SHP77 (cell line): ENCODE measurements at places on chromosomes 1 and 21.

DNA sequence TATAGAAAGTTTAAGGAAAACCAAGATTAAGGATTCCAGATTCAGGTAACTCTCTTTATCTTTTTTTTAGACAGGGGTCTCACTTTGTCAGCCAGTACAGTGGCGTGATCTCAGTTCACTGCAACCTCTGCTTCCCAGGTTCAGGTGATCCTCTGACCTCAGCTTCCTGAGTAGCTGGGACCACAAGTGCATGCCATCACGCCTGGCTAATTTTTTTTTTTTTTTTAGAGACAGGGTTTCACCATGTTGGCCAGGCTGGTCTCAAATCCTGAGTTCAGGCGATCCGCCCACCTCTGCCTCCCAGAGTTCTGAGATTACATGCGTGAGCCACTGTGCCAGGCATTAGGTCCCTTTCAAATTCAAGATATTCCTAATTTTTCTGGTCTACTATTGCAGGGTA lies 15.9 kb downstream of the LZIC start:
- no peak for DNase-seq

DNA sequence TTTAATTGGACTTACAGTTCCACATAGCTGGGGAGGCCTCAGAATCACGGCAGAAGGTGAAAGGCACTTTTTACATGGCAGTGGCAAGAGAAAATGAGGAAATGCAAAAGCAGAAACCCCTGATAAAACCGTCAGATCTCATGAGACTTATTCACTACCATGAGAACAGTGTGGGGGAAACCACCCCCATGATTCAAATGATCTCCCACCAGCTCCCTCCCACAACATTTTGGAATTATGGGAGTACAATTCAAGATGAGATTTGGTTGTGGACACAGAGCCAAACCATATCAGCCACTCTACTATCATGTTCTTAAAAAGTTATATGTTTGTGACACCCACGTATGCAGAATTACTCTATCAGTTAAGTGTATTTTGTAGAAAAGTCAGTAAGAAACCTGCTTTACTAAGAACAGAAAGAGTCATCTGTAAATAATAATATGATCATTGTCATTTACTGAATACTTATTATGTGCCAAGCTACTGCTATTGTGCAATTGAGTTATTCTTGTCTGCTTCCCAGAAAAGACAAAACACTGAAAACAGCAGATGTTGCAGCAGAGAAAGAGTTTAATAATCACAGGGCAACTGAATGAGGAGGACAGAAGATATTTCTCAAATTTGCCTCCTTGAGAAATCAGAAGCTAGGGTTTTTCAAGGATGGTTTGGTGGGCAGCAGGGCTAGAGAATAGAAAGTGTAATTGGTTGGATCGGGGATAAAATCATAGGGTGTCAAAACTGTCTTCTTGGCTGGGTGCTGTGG lies 207.7 kb upstream of the FGGY start:
- no peak for DNase-seq

GRCh38 chr1:42002220-42002619 lies 83.5 kb upstream of the HIVEP3 start:
- DNase-seq = no peak

- DNase-seq = no peak
Measured at GRCh38 chr1:203143641-203144040, 16.1 kb downstream of the ADORA1 start.

DNA sequence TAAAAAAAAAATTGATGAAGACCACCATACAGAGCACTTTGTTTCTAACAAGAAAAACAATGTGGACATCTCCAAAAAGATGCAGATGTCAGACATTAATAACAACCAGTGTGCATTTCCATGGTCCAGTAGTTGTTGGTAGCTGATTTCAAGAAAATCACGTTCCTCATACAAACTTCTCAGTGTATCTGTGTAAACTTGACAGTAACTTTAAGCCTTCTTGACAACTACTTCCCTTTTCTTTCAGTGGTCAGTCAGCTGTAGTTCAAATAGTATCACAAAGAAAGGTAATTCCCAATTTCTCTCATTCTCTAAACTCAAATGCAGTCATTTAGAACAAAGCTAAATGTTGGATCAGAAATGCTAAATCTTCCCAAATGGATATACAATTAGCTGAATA lies 879.9 kb downstream of the AMY1C start:
- DNase-seq = no peak

GRCh38 chr1:86052948-86053698 lies 103.4 kb downstream of the COL24A1 start:
- DNase-seq = no peak

DNA sequence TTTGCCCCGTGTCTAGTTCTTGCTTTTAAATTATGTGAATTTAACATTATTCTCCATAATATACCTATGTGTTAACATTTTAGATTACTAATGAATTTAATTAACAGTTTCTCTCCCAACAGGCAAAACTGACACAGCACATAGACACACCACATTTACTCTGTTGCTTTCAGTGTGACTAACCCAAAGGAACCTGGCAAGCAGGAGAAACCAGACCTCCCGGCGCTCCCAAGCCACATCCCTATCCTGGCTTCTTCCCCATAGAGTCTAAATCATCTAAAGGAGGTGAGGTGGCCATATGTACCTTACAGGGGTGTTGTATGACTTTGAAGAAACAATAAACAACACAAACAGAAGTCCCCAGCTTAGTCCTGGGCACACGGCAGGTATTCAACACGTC lies 69.2 kb downstream of the CAPZB start:
- DNase-seq = no peak

DNA sequence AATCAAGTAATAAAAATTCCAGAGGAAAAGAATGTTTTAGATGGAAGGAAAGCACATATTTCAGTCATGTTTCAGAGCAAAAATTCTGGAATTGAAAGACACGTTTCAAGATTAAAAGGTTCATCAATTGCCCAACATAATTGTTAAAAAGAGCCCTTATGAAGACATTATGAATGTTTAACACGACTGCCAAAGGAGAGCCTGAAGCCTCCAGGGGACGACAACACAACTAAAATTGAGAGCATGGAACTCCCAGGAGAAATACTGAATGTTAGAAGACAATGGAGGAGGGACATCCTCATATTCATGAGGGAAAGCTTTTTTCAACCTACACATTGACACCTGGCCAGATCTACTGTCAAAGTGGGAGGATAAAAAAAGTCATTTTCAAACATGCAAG lies 16.0 kb downstream of the OR2T11 start:
- no peak for DNase-seq

DNA sequence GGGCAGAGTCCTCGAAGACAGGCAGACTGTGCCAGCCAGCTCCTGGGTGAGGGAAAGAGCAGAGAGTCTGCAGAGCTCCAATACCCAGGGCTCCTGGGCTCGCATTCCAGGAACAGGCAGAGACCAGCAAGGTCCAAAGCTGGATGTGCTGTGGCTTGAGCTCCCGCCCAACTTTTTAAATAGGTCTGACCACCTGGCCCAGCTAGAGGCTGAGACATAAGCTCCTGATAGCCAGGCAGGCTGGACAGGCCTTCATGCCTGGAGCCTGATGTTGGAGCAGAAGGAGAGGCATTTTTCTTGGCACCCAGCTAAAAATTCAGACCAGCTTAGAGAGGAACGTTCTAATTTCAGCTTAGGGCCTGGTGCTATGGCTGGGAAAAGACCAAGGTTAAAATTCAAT lies 178.4 kb upstream of the TMEM51 start:
- no peak for DNase-seq

- DNase-seq = no peak
Measured at GRCh38 chr1:76682138-76682537, 185.1 kb upstream of the ST6GALNAC5 start.

GRCh38 chr1:179038528-179039281 lies 13.0 kb downstream of the FAM20B start:
- no peak for DNase-seq

- no peak for DNase-seq
Measured at GRCh38 chr1:50531027-50531426, 107.8 kb upstream of the DMRTA2 start.

DNA sequence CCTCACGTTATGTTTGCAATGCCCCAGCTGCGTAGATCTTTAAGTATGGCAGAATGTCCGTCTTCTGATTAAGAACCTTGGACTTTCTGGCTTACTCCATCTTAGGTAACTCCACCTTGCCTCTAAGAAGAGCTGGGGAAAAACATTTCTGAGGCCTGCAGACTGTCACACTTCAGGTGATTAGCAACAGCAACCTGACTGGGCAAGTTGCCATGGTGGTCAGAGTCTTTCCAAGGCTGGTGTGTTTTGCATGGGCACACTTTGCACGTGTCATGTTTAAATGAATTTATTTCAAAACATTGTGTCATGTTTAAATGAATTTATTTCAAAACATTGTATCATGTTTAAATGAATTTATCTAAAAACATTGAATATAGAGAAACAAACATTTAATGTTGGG lies 811 bp downstream of the KPRP start:
- DNase-seq = no peak

GRCh38 chr1:185368313-185368855 lies 51.3 kb upstream of the IVNS1ABP start:
- no peak for DNase-seq

GRCh38 chr1:5404412-5405203 lies 587.6 kb downstream of the NPHP4 start:
- DNase-seq = no peak

- no peak for DNase-seq
Measured at GRCh38 chr1:26411624-26412074, 1.0 kb downstream of the LIN28A start.

DNA sequence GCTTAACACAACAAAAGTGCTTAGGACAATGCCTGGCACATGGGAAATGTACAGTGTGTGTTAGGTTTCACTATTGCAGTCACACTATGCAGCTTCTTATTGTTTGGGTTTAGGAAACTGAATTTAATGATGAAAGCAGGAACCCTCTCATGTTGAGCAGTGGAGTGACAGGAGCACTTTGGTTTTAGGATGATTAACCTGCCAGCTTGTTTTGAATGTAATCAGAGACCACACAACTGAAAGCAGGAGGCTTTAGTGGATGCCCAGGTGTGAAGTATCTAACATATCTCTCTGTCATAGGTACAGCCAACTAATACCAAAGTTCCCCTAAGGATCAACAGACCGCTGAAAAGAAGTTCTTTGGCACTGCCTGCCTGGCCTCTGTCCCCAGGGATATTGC lies 406.9 kb upstream of the USP24 start:
- no peak for DNase-seq

GRCh38 chr1:202179828-202180750 lies 13.5 kb upstream of the LGR6 start:
- no peak for DNase-seq
